ENCODE measurements at places on chromosomes 1 and 21.

DNA sequence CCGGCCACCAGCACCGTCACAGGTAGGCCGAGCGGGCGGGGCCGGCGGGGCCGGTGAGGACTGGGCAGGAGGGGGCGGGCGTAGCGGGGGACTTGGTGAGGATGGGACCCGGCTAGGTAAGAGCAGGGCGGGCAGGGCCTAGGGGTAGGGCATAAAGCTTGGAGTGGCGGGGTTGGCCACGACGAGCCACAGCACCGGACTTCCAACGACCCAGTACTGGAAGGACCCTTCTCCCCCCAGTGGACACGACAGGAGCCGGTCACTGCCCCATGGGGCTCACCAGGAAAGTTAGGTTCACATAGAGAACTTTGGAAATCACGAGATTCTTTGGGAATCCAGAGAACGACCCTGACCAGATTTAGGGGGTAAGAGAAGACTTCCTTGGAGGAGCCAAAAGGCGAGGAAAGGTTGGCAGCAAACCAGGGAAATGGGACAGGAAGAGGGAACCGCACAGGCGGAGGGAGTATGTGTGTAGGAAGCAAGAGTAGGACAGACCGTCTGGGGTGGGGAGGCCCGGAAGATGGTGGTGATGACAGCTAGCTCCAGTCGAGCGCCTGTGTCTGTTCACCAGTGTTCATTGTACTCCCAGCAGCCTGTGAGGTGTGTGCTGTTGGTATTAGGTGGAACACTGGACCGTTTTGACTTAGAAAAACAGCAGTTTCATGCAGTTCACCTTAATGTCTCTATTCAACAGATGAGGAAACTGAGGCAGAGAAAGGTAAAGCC, 20.4 kb downstream of the ZNF362 start:
- no peak for DNase-seq

- no peak for DNase-seq
These were observed 97.3 kb downstream of the PLA2G4A start for GRCh38 chr1:186925881-186926669.

- no peak for DNase-seq
These were observed 38.6 kb downstream of the MEF2D start for GRCh38 chr1:156461781-156462647.

DNA sequence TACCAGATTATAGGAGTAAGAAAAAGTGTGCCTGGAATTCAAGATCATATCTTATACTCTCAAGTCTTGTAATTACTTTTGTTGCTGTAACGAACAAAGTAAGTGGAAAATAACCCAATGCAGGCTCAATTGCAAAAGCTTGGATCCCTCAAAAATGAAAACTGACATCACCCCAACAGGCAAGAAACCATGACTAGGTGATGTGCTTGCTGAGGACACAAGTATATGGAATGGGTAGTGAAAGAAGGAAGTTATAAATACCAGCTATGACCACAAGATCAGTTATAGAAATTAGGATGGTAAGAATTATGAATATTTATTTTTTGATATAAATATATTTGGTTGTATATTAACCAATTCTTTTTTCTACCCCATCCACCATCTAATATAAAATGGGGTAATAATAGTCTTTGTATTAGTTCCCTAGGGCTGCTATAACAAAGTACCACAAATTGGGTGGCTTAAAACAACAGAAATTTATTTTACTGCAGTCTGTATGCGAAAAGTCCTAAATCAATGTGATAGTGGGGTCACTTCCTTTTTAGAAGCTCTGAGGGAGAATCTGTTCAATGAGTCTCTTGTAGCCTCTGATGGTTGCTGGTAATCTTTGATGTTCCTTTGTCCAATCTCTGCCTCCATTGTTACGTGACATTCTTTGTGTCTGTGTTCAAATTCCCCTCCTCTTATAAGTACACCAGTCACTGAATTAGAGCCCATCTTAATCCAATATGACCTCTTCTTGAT, 45.0 kb downstream of the DUSP10 start:
- no peak for DNase-seq
